ENCODE measurements at places on chromosomes 4 and X.

DNA sequence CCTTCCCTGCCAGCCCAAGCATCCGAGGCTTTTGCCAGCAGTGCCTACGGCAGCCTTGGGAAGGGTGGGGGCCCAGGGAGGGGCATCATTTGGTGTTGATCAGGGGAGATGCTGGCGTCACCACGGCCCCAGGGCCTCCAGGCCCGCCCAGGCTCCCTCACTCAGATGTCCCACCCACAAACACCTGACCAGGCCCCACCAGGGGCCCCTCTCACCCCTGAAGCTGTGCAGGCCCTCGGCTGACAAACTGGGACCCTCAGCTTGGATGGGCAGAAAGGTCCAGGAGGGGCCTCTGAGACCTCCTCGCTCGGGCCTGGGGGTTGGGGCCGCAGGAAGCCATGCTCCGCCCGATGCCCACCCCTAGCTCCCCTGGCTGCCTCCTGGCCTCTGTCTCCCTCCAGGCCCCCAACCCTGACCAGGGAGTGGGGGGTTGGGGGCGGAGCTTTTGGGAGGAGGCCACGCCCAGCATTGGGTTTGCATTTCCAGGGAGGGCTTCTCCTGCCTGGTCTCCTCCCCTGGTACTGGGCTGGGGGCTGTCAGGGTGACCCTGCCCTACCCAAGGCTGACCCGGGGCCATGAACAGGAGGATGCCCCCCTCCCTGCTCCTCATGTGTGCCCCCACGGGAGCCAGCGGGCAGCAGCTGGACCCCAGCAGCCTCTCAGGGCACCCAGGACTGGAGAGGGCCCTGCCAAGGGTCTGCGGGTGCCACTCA is 33.4 kb upstream of the SPON2 start:
- no peak for DNase-seq

- no peak for DNase-seq
These were observed 64.0 kb downstream of the RASGEF1B start for GRCh38 chr4:81407726-81408125.

- DNase-seq, result no peak
These were observed 8.8 kb downstream of the UFSP2 start for GRCh38 chr4:185416955-185417354.

GRCh38 chrX:134634691-134635090 is 23.6 kb downstream of the PLAC1 start:
- no peak for DNase-seq

DNA sequence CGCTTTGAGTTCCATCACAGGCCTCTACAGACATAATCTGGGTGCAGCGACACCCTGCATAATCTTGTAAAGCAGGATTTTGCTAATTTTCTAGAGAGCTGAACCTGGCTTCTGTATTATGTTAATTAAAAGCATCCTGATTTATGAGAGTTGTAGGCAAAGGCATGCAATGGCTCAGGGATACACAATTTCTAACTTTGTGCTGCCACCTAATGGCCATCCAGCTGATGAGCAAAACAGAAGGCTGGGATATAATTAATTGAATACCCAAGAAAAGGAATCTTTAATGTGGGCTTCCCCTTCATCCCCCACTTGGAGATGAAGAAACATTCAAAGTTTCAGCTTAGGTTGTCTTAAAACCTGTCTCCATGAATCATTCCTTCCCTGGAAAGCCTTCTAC is 78.1 kb downstream of the BMP15 start:
- DNase-seq, result peak; percentile 11

- no peak for DNase-seq
These were observed 21.9 kb upstream of the ADH4 start for GRCh38 chr4:99165978-99166377.

- DNase-seq, result no peak
These were observed 51.2 kb downstream of the HMX1 start for GRCh38 chr4:8820178-8821102.

DNA sequence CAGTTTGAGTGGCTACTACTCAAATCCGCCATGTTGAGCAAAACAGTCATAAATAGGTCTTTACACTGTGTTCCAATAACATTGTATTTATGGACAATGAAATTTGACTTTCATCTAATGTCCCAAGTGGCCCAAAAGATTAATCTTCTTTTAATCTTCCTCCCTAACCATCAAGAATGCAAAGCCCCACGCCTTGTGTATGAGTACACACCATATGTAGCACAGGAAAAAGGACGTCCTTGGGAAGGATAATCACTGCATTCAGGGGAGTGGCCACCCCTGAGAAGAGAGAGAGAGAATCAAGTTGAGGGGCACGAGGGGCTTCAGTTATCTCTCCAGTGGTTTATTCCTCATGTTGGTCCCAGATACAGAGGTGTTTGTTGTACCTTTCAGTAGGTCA is 33.1 kb downstream of the RBM47 start:
- DNase-seq, result no peak

DNA sequence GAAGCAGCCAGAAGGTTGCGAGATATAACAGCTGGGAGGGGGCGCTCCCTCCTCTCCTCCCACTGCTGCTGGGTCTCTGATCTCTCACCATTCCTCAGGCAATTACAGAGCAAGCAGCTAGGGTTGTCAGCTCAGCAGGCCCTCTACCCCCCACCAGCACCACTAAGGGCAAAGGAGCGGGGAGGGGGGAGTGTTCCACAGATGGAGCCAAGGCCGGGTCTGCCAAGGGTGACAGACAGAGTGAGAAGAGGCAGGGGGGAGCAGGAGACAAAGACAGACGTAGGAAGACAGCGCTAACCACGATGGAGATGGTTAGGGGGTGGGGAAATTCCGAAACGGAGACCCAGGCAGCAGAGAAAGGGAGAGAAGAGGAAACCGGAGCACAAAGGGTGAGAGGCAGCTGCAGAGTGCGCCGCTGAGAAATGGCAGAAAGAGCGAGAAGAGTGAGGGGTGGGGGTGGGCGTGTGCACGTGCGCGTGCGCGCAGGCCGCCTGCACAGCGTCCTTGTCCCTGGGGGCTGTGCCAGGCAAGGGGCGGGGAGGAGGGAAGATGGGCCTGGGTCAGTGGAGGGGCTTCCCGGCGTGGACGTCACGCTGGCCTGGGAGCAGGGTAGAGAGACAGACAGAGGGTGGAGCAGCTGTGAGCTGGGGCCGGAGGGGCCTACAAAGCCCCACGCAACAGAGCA is 6.9 kb downstream of the L1CAM start:
- DNase-seq, result no peak
